Posterior vena cava (tissue), 2 donors: ENCODE measurements at places on chromosomes 11 and 22. TPM values are rescaled to one million over a fixed set of nuclear protein-coding genes. Genes with fewer than 3 reads are reported as not detected.

MMP10 gene
- total RNA-seq = not detected

DNA sequence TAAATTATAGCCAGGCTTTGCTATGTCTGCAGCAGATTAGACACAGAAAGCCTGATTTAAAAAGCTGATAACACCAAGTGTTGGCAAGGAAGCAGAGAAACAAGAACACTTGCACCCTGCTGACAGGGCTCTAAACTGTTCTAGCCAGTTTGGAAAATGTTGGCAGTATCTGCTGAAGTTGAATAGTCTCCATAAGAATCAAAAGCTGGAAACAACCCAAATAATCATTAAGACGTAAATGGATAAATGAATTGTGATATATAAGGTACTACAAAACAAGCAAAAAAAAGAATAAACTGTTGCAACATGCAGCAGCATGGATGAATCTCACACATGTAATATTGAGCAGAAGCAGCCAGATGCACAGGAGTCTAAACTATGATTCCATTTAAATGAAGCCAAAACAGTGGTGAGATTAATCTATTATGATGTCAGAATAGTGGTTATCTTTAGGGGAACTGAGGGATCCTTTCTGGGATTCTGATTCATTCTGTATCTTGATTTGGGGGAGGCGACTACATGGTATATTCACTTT lies 40.4 kb upstream of the ADORA2A start:
- no peak for DNase-seq

GRCh38 chr11:69499186-69499917 lies 17.9 kb downstream of the LINC01488 start:
- peak; percentile 69 for DNase-seq

DNA sequence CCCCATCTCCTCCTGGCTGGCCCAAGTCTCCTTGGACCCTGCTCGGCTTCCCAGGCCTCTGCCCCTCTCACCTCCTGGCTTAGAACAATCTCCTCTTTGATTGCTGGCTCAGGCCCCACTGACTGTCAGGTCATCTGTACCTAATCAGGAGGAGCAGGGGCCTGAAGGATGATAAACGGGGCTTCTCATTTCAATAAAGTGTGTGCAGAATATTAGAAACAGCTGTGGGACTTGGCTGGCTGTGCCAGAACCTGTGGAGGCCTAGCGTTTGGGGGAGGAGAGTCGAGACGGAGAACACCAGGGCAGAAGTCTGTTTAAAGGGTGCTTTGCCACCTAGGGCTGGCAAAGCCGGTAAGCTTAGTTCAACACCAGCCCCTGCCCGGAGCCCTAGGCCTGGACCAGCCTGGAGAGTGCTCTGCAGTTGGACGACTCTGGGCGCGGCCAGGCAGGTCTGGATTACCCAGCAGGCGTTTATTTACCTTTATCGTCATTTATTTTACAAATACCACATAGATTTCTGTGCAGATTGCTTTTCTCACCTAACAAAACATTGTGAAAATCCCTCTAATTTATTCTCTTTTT lies 10.1 kb upstream of the VSIG10L2 start:
- DNase-seq = no peak

KCNE3 gene
- total RNA-seq = 7.3 TPM

YPEL4 gene
- 1.3 TPM for total RNA-seq

RIMBP3C gene
- total RNA-seq = not detected

LAYN gene
- 15.0 TPM for total RNA-seq

- no peak for DNase-seq
These were observed 30.6 kb downstream of the CACNA1I start for GRCh38 chr22:39601180-39601535.

GRCh38 chr22:29937940-29938693 lies 55.1 kb downstream of the MTMR3 start:
- DNase-seq = no peak

DNA sequence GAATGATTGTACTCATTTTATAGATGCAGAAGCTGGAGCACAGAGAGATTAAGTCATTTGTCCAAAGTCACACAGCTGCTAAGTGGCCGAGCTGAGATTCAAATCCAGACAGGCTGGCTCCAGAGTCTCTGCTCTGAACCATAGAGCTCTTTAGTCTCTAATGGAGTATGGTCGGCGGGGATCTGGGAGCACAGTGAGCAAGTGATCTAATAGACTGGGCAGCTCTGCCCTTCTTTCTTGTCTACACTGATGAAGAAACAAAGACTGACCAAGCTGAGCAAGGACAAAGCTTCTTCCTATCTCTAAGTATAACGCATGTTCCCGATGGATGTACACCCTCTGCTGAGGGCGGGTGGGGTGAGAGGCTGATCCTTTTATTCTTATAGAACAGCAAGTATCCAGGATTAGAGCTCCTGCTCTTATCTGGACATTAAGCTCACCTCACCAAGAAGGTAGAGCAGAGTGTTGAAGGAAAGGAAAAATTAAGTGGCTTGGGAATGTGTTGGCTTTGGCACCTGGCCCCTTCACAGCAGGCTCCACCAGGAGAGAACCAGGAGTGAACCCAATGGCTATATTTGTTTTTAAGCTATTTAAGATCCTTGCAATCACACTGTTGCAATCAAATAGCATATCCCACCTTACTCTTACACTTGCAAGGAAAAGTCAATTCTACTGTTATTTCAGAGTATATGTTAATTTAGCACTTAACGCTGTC lies 68.7 kb downstream of the ETS1 start:
- DNase-seq = no peak

GRCh38 chr11:1859004-1859403 lies 6.1 kb downstream of the LSP1 start:
- no peak for DNase-seq

GRCh38 chr22:19984201-19984753 lies 32.3 kb downstream of the ARVCF start:
- DNase-seq = peak; percentile 82

PICALM gene
- total RNA-seq = 237 TPM

- no peak for DNase-seq
These were observed 86.9 kb downstream of the LDLRAD3 start for GRCh38 chr11:36030731-36031281.

DNA sequence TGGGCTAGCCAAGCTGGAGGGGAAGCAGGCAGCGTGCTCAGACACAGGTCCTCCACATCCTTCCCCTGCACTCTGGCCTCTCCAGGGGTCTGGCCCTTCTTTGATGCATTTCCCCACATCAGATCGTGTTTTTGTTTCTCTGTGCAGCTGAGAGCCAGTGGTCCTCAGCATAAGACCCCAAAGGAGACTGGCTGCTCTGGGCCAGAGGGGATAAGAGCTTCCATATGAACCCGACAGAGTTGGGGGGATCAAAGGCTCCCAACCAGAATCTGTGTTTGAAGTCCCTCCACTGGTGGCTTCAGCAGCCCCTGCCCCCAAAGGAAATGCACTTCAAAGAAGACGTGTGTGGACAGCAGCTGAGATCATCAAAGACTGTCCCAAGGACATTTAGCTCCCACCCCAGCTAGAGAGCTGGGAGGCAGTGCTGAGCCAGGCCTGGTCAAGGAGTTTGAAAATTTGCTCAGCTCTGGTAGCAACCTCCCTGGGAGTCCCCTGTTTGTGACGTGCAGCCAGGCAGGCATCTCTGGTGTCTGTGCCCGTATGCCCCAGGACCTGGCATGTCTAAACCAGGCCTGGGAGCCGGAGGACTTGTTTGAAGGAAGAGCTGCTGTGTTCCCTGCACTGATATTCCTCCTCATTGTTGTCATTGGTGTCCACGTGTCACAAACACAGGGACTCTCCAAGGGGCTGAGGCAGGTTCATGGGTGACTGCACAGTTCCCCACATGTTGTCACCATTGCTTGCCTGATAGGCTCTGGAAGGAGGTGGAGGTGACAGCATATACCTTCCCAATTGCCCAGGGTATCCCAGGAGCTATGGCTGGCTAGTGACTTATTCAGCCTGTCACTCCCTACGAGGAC lies 99.0 kb downstream of the AMOTL1 start:
- DNase-seq = no peak

- DNase-seq = no peak
These were observed 38.1 kb upstream of the ADA2 start for GRCh38 chr22:17257121-17258001.

- no peak for DNase-seq
These were observed 46.0 kb downstream of the PPARA start for GRCh38 chr22:46196278-46196677.

- DNase-seq = no peak
These were observed 1.8 kb downstream of the VSIG10L2 start for GRCh38 chr11:125947419-125948277.

DNA sequence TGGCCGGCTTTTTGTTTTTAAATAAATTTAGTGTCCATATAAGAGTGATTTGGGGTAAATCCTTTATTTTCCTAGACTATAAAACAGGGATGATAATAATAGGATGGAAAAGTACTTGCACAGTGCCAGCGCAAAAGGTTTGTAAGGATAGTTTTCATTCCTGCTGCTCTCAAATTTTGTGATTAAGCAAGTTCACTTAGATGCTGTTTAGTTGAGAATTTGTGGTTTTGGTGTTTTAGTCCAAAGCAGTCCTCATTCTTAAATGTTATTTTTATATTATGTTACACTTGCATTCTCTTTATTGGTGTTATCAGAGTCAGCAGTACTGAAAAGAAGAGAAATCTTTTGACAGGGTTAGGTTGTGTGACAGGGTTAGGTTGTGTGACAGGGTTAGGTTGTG lies 47.9 kb downstream of the PPP6R3 start:
- DNase-seq = no peak

DNA sequence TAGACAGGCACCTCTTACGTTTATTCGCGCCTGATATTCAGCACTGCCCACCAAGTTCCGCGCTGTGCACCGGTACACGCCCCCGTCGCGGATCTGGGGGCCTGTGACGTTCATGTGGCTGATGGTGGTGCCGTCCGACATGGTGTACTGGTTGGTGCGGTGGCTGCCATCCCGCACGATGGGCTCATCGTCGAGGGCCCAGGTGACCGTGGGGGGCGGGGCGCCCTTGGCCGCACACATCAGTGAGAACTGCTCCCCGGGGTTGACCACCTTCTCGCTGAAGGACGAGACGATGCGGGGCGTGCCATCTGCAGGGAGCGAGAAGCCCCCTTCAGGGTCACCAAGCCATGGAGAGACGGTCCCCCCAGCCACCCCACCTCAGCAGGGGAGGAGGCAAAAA lies 190.8 kb downstream of the CEP164 start:
- DNase-seq = no peak

CNGA4 gene
- total RNA-seq = not detected

DNA sequence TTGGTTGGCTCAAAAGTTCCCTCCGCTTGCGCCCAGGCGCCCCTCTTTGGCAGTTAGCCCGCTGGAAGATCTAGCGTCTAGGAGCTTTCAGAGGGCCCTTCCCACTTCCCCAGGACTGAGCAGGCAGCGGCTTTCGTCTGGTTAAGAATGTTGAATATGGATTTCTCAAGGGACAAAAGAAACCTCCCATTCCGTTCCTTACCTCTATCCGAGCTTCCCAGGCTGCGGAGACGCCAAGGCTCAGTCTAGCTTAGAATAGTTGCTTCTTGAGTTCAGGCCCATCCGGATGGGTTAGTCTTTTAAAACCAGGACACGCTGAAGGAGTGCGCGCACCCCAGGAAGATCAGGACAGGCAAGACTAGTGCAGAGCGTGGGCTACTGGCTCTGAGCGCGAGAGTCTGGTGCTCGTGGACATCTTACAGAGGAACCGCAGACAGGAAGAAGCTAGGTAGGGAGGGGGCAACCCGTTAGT lies 1.6 kb downstream of the NELL1 start:
- DNase-seq = no peak

DNA sequence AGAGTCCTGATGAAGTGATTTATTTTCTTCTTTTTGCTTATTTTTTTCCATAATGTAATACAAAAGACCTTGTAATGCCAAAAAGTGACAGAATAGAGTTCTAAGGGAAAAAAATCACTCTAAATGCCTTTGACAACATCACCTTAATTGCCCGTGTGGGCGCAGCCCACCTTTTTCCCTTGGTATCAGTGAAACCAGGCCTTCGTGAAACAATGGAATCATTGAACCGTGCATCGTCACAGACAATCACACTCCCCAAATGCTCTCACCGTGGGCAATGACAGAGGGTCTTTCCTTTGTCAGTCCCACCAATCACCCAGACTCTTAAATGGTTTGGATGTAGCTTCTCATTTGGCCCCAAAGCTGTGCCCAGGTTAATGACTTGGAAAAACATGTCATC lies 9.6 kb upstream of the SLC6A5 start:
- no peak for DNase-seq

DNA sequence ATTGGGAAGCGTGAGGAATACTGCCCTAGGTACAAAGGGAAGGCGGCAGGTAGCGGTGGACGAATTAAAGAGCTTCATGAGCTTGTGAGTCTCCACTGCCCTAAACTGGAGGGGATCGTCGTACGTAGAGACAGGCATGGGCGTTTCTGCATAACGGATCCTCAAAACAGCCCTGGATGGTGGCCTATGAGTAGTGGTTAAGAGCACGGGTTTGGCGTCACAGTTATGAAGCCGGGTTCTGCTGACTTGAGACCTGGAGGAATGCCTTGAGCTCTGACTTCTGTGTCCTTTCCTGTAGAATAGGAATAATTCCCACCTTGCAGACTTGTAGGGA lies 335 bp downstream of the TMEM138 start:
- DNase-seq = no peak

PLET1 gene
- not detected for total RNA-seq

DNA sequence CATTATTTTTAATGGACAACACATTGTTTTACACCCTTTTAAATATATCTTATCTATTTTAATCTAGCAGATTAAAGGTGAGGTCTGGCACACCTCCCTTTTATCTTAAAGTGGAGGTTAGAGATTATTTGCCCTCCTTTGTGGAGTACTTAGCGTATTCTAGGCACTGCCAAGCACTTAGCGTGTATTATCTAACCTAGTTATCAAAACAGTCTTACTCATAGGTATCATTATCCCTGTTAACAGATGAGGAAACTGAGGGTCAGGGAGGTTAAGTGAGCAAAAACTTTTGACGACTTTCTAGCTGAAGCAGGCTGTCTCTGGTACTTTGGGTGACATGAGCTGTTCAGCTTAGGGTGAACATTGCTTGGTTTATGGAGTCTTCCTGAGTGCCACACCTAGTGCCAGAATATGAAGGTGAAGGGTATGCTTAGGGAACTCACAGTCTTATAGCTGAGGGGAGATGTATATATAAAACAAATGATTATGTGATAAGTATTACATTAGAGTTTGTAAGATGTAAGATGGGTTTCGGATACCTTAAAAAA lies 55.0 kb downstream of the ZNRF3 start:
- DNase-seq = no peak

MMP7 gene
- total RNA-seq = not detected

GRCh38 chr11:128559496-128560103 lies 27.8 kb downstream of the ETS1 start:
- no peak for DNase-seq

DNA sequence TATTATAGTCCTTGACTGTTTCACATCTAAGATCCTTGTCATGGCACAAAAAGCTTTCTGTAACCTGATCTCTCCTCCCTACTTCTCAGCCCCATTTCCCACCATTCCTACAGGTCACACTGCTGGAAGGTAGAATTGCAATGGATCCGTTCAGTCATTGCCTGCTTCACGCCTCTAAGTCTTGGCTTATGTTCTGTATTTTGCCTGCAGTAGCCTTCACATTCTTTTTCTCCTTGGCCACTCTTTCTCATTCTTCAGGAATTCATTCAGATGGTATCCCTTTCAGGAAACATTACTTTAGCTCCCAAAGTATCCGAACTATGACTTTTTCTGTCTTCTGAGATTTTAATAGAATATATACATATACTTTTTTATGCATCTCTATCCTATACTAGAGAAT lies 731.5 kb downstream of the NTM start:
- DNase-seq = no peak

CCDC188 gene
- 2.5 TPM for total RNA-seq

- no peak for DNase-seq
These were observed 21.5 kb upstream of the PARVG start for GRCh38 chr22:44159221-44159620.

- DNase-seq = no peak
These were observed 16.4 kb downstream of the ATP5MG start for GRCh38 chr11:118417801-118418200.
